Temporal lobe (tissue), 4 donors: ENCODE measurements at places on chromosomes 5 and 9. TPM values are rescaled to one million over a fixed set of nuclear protein-coding genes. Genes with fewer than 3 reads are reported as not detected.

PLEKHG4B gene
- total RNA-seq = 4.7 TPM

NDST1 gene
- 28.0 TPM for total RNA-seq

PROB1 gene
- 0.49 TPM for total RNA-seq

PRSS3 gene
- total RNA-seq = 0.25 TPM

ASTN2 gene
- 27.3 TPM for total RNA-seq

BRINP1 gene
- total RNA-seq = 26.1 TPM

RNF208 gene
- 1.7 TPM for total RNA-seq

EIF4E1B gene
- total RNA-seq = not detected

DMGDH gene
- total RNA-seq = 2.0 TPM

CCDC192 gene
- total RNA-seq = 0.25 TPM

FOXD1 gene
- 0.98 TPM for total RNA-seq

GPRIN1 gene
- 104 TPM for total RNA-seq

TEX48 gene
- not detected for total RNA-seq

RNF183 gene
- not detected for total RNA-seq

SOX30 gene
- total RNA-seq = not detected

SPATA6L gene
- total RNA-seq = 9.1 TPM

RLN2 gene
- not detected for total RNA-seq

SHLD3 gene
- total RNA-seq = 8.6 TPM

ENG gene
- total RNA-seq = 4.2 TPM

PCDHGA4 gene
- 7.9 TPM for total RNA-seq

NR5A1 gene
- not detected for total RNA-seq

TMEM174 gene
- not detected for total RNA-seq

LCN1 gene
- not detected for total RNA-seq

SLC45A2 gene
- 0.49 TPM for total RNA-seq

NFX1 gene
- total RNA-seq = 18.4 TPM

SPINK13 gene
- not detected for total RNA-seq

CCDC183 gene
- 2.2 TPM for total RNA-seq

SPINK7 gene
- total RNA-seq = not detected

PFDN1 gene
- 45.5 TPM for total RNA-seq

NR2F1 gene
- 36.1 TPM for total RNA-seq

GABRA6 gene
- 0.25 TPM for total RNA-seq

IL7R gene
- total RNA-seq = 0.98 TPM

FBP2 gene
- total RNA-seq = not detected

NUP188 gene
- total RNA-seq = 24.8 TPM

RNF180 gene
- total RNA-seq = 48.9 TPM

IFNB1 gene
- total RNA-seq = not detected

FAM221B gene
- not detected for total RNA-seq

SHOC1 gene
- total RNA-seq = not detected

NDUFS4 gene
- total RNA-seq = 67.1 TPM

SPATA31D4 gene
- not detected for total RNA-seq

SLC6A19 gene
- under 0.01 TPM for total RNA-seq

EIF4EBP3 gene
- total RNA-seq = not detected

GRXCR2 gene
- not detected for total RNA-seq

PTGER4 gene
- 0.98 TPM for total RNA-seq

ERCC8 gene
- 22.1 TPM for total RNA-seq

MCTP1 gene
- total RNA-seq = 54.1 TPM

ARID3C gene
- total RNA-seq = not detected

CYLC2 gene
- not detected for total RNA-seq

F12 gene
- 2.7 TPM for total RNA-seq

BTNL8 gene
- under 0.01 TPM for total RNA-seq

OR1L1 gene
- total RNA-seq = not detected
